Right renal pelvis (tissue), 4 donors: ENCODE measurements at places on chromosomes 5 and 9.

GRCh38 chr5:67677422-67677970 lies 480.9 kb upstream of the CD180 start:
- DNase-seq: peak; percentile 8

- no peak for DNase-seq
These were observed 42.6 kb upstream of the PDZD2 start for GRCh38 chr5:31596354-31596753.

- DNase-seq: no peak
These were observed 13.9 kb upstream of the BASP1 start for GRCh38 chr5:17203329-17204132.

GRCh38 chr5:149341876-149342275 lies 3.4 kb upstream of the GRPEL2 start:
- DNase-seq: no peak

DNA sequence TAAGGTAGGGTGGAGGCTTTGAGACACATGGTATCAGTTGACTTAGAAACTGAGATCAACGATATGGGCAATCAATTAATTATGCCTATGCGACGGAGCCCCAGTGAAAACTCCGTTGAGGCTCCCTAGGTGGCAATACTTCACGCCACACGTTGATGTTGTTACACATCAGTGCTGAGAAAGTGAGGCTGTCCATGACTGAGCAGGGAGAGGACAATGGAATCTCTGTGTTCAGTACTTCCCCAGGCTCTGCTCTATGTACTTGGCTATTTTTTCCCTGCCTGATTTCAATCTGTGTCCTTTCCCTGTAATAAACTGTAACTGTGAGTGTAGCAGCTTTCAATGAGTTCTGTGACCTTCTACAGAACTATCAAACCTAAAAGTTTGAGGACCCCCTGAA lies 211.7 kb downstream of the SNCAIP start:
- DNase-seq: no peak

GRCh38 chr5:23494558-23494957 lies 12.9 kb upstream of the PRDM9 start:
- no peak for DNase-seq

GRCh38 chr5:90347462-90347861 lies 62.1 kb downstream of the CETN3 start:
- DNase-seq: no peak

- no peak for DNase-seq
These were observed 34.4 kb downstream of the HMCN2 start for GRCh38 chr9:130299785-130300615.

GRCh38 chr5:88884608-88884877 lies 1.6 kb upstream of the MEF2C start:
- no peak for DNase-seq

- DNase-seq: no peak
These were observed 28.4 kb downstream of the ABO start for GRCh38 chr9:133246562-133246961.

GRCh38 chr9:129685933-129686259 lies 20.4 kb downstream of the PRRX2 start:
- no peak for DNase-seq

GRCh38 chr5:54745599-54745998 lies 228.0 kb downstream of the SNX18 start:
- DNase-seq: no peak

GRCh38 chr9:109422641-109423040 lies 75.5 kb downstream of the PTPN3 start:
- no peak for DNase-seq

DNA sequence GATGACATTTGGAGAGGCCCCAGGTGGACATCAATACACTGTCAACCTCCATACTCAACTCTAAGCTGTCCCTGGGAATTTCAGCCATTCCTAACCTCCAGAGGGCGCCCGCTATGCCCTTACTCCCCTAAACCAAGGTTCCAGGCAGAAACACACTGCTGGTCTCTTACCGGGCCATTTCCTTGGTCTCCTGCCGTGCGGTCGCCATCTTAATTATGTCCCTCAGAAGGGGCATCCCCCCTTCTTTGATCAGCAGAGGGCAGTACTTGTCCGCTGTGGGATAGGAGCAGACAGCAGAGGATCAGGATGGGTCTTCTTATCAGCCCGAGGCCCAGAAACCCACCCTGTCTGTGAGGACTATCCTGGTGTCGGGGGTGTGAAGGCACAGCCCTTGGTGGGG lies 9.3 kb upstream of the ZDHHC12 start:
- peak; percentile 55 for DNase-seq

GRCh38 chr9:115553060-115553773 lies 435.3 kb upstream of the TNC start:
- DNase-seq: no peak

DNA sequence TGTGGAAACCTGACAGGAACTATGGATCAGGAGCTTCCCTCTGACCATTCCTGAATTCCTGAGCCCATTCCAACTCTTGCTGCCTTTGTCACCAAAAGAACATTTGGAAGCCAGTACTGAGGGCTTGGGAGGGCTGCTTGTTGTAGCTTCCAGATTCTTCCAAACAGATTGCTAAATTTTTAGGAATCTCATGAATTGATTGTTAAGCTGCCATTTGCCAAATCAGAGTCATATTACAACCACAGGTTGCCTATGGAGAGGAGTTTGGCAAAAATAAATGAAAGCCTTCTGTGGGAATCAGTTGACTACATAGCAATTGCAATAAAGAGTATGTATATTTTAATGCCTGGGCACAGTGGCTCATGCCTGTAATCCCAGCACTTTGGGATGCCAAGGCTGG lies 39.2 kb upstream of the SLC28A3 start:
- DNase-seq: no peak

DNA sequence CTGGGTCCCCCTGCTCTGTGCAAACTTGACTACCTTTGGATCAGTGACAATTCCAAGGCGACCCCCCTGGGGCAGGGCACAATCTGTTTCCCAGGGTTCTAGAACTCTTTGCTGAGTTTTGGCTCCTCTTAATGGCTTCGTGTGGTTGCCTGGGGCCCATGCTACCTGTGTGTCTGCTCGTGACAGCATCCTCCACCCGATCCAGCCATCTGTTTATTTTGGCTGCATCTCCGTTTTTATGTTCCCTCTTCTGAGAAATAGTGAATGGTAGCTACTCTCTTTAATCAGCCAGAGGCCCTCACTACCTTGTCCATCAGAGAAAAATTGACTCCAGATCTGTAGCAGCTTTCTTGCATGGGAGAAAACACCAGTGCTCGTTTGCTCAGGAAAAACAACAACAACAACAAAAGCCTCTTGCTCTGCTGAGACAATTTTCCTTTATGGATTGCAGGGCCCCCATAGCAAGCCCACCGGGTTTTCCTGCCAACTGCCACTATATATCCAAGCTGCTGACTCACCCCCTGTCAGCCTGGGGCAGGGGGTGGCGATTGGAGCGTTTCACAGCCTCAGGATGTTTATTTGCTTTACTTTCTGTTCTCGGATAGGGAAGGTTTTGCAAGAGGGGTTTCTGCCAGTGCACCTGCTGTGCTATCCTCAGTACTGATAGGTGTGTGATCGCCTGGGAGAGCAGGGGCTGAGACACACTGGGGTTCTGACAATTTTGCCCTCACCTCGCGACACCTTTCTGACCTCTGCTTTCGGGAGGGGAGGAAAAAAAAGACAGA lies 607.8 kb downstream of the BNC2 start:
- DNase-seq: no peak

GRCh38 chr9:105074491-105074890 lies 146.5 kb upstream of the ABCA1 start:
- no peak for DNase-seq

DNA sequence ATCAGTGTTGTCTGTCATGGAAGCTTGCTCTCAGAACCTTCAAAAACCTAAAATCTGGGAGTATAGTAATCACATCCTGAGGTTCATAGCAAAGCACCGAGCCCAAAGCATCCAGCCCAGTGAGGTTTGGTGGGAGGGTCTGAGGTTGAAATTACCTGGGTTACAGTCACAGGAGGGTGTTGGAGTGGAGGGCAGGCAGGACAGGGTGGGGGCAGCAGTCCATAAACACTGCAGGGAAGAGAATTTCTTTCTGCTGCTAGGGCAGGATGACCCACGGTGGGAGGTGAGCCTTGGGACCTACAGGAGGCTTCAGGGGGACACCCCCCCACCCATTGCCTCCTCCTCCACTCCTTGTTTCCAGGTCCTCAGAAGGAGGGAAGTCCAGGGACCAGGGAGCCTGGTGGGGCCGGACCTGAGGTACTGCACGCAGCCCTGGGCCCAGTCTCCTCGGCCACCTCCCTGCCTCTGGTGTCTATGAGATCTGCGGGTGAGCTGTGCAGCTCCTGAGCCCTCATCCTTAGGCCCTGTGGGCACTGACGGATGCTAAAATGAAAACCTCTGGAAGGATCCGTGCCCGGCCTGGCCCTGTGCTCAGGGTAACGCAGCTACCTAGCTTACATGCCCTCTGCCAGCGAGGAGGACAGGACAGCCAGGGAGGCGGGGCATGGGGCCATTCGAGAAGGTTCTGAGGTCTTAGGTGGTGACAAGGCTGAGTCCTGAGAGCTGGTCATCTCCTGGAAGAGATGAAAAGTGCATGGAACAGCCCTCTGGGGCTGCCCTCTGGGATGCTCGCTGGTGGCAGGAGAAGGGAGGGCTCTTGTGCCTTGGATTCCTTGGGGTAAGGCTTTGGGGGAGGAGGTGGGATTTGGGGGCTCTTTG lies 1.8 kb upstream of the ADCY2 start:
- no peak for DNase-seq

DNA sequence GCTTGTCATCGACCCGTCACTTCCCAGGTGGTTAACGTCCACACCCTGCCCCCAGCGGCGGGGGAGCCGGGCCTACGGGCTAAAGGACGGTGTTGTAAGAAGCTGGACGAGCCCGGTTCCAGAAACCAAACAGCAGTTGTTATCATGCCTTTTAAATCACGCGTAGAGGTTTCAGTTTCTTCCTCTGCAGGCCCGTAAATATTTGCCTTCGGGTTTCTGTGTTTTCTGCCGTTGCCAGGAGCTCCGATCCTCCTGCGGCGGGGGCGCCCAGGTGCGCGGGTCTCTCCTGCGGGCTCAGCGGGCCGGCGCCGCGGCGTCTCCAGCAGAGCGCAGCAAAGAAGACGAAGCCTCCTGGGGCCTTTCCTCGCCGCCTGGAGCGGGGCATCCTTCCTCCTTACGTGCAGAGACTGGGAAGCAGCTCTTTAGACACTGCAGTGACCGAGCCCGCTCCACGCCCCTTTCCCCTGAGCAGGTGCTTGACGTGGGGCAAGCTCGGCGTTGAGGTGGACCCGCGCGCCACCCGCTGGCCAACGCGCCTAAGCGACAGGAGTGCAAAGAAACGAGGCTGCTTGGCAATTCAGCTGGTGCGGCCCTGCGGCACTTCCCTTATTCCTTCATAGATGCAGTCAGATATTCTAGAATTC lies 21.8 kb upstream of the TTC1 start:
- peak; percentile 44 for DNase-seq

GRCh38 chr5:61283471-61283870 lies 48.6 kb upstream of the ZSWIM6 start:
- no peak for DNase-seq

GRCh38 chr5:78293851-78294247 lies 649 bp downstream of the AP3B1 start:
- DNase-seq: peak; percentile 4

DNA sequence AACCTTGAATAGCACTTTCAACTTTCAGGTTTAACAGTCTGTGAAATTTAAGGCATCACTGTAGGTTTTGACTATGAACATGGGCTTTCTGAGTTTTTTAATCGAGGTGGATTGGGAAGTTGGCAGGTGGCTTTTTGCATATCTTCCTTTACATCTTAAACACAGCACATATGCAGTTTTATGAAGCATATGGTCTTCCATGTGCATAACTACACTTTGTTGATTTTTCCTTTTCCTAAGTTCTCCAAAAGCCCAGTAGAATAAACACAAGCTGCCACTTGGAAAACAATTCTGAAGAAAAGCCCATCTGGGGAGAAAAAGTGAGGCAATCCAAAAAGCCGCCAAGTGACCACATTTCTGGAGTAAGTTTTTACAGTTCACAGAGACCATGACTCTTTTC lies 236.5 kb upstream of the IL12B start:
- no peak for DNase-seq
